Neural progenitor cell (in vitro differentiated cells): ENCODE measurements at places on chromosomes 13 and 19.

DNA sequence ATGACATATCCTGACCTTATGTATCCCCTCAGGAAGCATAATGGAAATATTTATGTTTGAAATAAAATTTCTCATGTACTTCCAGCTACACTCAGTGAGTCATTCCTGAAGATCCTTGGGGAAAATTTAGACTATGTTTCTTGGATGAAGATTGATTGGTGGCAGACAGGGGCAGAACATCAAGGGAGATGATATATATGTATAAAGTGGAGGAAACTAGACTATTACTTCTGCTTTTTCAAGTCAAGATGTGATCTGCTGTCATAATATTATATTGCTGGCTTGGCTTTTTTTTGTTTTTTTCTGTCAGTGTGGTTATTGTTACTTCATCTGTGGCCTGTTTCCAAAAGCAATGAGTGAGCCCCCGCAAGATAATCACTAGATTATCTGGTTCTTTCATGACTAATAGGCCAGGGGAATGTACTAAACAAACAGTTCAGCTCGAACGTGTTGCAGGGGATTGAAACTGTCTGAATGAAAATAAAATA is 87.2 kb upstream of the TNFSF11 start:
- DNase-seq = no peak

GRCh38 chr19:27876976-27877512 is 1335.9 kb downstream of the UQCRFS1 start:
- DNase-seq = no peak

DNA sequence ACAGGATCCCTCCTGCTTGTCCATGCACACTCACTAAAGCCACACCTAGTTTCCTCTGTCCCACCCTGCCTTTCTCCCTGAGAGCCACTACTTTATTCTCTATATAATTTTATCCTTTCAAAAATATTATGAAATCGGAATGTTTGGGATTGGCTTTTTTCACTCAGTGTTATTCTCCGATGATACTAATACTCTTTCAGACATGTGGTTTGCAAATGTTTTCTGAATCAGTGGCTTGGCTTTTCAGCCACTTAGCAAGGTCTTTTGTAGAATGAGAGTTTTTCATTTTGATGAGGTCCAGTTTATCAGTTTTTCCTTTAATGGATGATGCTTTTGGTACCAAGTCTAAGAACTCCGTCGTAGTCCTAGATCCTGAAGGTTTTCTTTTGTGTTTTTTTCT is 11.6 kb downstream of the SPATA13 start:
- no peak for DNase-seq

DNA sequence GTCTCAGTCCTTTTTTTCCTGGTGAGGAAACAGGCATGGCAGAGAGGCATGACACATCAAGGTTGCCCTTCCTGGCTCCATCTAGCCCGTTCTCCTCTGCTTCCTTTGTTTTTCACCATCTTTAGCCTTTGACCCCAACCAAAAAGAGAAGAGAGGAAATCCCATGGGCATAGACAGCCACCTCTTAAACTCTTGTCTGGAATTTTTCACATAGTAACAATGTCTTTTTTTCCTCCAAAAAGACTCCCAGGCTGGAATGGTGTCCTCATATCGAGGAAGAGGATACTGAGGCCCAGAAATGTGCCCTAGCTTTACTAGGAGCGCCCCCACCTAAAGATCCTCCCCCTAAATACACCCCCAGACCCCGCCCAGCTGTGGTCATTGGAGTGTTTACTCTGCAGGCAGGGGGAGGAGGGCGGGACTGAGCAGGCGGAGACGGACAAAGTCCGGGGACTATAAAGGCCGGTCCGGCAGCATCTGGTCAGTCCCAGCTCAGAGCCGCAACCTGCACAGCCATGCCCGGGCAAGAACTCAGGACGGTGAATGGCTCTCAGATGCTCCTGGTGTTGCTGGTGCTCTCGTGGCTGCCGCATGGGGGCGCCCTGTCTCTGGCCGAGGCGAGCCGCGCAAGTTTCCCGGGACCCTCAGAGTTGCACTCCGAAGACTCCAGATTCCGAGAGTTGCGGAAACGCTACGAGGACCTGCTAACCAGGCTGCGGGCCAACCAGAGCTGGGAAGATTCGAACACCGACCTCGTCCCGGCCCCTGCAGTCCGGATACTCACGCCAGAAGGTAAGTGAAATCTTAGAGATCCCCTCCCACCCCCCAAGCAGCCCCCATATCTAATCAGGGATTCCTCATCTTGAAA is at the start of gene GDF15:
Gene GDF15 (plus strand): TSS at position 484 of the 868 bp plus-strand sequence. CDS start 32 bp downstream, at position 516.
- peak; percentile 73 for DNase-seq

DNA sequence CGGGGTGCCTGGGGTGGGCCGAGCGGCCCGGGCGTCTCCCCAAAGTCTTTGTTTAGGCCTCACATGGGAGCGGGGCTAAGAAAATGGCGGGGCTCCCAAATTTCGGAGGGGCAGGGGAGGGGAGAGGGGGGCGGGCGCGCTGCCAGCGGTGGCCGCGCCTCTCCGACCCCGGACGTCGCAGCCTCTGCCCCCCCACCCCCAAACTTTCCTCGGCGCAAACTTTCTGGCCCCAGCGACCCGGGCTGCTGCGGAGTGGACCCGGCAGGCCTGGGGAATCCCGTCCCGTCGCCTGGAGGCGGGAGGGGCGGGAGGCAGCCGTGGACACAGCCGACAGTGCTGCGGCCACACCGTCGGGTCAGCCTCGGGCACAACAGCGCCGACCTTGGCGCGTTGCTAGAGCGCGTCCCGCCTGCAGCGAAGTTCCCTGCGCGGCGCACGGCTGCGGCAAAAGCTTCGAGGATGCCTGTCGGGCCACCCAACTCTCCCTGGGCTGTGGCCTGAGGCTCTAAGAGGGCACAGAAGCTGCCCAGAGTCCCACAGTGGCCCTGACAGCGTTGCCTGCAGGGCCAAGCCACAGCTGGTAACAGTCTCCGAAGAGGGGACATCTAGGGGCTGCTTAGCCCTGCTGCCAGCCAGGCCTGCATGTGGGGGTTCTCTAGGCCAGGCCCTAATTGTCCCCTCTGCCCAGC is 1.3 kb downstream of the NFIX start:
- DNase-seq = peak; percentile 73

GRCh38 chr13:58587183-58587582 is 955.6 kb downstream of the PCDH17 start:
- DNase-seq = no peak

DNA sequence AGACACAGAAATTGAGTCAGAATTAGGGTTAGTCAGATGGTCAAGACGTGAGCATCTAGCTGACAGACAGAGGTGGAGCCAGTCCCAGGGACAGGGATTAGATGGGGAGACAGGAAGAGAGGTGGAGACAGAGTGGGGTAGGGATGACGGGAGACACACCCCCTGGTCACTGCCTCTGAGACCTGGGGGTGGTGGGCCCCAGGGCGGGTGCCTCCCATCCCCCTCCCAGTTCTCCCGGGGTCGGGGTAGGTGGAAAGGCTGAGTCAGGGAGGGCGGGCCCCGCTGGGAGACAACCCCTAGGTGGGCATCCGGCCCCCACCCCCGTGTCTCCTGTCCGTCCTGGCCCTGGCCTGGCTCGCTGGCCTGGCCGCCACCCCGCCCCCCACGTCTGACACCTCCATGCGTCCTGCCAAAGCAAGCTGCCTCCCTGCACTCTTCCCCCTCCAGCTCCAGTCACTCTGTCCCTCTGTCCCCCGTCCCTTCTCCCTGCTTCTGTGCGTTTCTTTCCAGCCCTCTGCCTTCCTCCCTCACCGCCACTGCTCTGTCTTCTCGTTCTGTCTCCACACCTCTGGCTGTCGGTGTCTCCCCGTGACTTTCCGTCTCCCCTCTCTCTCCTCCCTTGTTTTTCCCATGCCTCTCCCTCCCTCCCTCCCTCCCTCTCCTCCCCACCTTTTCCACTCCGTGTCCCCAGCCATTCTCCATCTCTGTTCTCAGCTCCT is 15.1 kb downstream of the CCDC97 start:
- peak; percentile 60 for DNase-seq

- peak; percentile 87 for DNase-seq
These were observed 586 bp downstream of the LIG1 start for GRCh38 chr19:48169578-48169938.

DNA sequence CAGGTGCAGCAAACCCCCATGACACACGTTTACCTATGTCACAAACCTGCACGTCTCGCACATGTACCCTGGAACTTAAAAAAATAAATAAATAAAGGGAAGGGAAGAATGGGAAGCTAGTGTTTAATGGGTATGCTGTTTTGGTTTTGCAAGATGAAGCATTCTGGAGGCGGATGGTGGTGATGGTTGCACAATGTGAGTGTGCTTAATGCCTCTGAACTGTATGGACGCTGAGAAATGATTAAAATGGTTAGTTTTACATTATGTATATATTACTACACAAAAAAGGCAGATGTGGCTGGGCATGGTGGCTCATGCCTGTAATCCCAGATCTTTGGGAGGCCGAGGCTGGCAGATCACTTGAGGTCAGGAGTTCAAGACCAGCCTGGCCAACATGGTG is 17.8 kb downstream of the NFILZ start:
- no peak for DNase-seq

DNA sequence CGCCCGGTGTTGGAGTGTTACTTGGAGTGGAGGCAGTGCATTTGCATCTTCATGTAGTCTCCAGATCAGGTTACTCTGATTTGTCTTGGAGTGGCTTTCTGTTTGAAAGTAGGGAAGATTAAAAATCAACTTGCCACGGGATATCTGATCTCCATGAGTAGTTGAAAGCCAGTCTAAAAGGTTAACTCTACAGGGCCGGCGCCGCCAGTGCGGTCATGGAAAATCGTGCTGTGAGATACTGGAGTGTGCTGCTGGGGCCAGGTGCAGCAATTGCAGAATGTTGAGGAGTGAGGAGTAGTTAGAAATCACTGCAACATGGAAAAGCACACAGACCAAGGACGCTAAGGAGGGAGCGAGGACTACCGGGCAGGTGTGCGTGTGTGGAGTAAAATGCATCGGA is 175.0 kb downstream of the STK24 start:
- DNase-seq = no peak

- no peak for DNase-seq
These were observed 5.5 kb upstream of the SOHLH2 start for GRCh38 chr13:36219883-36220282.

DNA sequence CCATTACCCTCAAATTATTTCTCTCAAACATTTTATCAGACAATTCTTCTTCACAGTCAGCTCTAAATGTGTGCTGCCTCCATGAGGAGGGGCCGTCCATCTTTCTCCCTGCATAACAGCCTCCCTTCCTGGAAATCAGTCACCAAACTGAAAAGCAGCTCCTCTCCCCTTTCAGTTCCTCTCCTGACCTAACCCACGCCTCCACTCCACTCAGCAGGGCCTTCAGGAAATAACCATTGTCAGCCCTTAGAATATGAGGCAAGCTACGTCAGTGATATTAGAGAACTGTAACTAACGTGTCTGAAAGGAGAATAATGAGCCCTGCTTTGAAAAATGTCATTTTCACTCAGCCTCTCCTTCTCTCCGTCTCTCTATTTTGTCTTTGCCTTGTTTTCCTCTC is 116.2 kb downstream of the OLFM4 start:
- no peak for DNase-seq

- DNase-seq = no peak
These were observed 7.8 kb upstream of the SYCN start for GRCh38 chr19:39211731-39212374.

- DNase-seq = no peak
These were observed 14.0 kb upstream of the MYADM start for GRCh38 chr19:53853707-53854106.

- DNase-seq = no peak
These were observed 5.4 kb upstream of the UBE2M start for GRCh38 chr19:58563823-58564222.

DNA sequence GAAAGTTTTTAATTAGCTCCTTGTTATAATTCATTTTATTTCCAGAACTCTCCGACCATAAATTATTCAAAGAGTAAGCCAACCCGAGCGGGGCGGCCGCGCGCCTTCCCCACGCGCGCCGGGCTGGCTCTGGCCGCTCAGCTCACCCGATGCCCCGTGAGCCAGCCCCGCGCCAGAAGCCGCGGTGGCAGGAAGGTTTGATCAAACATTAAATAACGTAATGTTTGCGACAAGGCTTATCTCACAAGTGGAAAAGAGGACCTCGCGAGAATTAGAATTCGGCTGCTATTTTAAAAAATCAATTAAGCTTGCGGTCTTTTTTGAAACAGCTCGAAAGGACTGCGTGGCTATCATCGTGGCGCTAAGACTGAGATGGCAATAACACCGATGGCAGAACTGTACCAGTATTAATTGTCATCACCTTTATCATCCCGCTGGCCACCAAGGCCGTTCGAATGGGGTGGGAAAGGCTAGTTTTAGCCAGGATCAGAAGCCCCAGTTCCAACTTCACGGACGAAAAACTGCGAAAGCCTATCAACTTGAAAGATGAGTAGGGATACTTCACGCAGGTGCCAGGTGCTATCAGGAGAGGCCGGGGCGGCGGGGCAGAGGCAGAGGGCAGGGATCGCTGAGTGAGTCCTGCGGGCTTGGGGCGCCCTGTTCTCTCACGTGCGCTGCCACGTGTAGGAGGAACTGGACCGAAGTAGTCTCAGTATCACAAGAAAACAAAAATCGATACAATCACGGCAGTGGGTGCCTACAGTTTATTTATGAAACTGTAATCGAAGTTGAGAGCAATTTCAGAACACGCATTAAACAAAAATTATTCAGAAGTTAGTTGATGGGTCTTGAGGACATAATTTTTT is 6.4 kb downstream of the POU4F1 start:
- DNase-seq = peak; percentile 61

DNA sequence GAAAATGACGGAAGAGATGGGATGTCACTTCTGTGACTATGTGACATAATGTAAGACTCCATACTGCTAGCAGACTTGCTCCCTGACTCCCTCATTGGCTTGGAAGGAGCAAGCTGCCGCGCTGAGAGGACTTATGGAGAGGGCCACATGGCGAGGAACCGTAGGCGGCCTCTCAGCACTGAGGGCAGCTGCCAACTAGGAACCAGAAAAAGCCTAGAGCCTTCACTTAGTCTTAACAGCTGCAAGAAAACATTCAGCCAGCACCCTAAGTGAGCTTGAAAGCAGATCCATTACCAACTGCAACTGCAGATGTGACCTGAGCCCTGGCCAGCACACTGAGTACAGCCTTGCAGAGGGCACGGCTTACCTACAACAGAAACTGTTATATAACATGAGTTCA is 33.9 kb downstream of the USP12 start:
- no peak for DNase-seq

DNA sequence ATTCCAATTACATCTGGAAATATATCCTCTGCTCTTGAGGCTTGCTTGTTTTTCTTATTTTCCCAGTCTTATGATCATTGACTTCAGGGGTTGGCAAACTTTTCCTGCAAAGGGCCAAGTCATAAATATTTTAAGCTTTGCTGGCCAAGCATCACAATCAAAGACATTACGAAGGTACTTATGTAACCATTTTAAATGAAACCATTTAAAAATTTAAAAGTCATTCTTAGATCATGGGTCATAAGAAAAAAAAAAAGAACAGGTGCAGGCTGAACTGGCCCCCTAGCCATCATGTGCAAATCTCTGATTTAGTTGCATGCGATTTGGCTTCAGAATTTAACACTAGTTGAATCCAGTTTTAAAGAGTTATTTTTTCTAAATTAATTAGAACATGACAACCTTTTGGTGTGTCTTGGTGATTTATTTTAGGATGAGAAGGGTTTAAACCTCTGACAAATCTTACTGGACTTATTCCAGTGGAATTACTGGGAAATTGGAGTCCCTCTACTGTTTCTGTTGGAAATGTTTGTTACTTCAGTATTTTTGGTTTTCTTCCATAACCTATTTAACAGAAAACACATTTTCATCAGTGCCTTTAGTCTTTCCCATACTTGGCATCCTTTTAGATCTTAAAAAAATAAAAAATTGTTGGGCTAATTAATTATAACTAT is 148.1 kb downstream of the NHLRC3 start:
- no peak for DNase-seq
